ENCODE measurements at places on chromosomes 12 and 14.

GRCh38 chr12:52372216-52373154, 5.2 kb upstream of the KRT85 start:
- peak; percentile 90 for DNase-seq

DNA sequence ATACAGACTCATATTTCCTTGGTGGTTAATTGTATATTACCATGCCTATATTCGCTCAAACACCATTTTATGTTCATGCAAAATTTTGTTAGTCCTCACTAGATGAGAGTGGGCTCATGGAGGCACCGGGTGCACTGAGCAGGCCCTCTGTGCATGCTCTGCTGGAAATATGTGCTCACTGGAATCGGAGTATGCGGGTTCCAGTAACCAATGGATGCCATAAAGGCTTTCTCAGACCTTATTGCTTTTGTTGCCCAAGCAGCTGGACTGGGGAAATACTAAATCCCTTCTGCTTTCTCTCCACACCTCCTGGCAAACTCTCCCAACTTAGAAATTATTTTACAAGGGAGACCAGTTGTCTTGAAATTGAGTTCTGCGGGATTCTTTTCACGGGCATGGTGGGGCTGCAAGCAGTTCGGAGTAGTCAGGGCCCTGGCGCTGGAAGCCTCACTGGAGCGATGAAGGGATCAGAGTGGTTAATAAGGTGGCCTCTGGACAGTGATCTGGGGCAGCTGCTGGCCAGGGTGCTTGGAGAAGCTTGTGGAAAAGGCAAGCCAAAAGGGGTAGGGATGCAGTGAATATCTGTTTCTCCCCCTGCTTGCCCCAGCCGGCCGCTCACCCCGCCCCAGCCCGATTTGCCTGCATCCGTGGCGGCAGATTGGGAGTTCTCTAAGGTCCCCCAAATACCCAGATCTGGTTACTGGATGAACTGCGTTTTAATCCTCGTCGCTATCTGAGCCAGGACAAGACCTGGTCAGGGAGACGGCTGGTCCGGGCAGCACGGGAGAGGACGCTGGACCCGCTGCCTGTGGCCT, 7.4 kb upstream of the HOXC6 start:
- no peak for DNase-seq

DNA sequence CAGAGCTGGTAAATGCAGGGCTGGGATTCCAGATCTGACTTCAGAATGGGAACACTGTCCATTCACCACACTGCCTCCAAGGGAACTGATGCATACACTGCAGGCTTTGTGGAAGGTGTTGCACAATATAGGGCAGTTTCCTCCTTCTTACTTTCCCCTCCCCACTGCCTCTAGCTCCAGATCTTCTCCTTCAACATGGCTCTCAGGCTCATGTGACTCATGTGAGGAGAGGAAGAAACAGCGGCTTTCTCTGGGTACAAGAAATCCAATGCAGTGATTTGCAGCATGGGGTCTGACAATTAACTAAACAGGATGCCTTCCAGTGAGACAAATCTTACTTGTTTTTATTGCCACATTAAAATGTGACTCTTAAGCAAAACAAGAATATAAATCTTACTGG, 447.6 kb upstream of the CCDC196 start:
- peak; percentile 99 for DNase-seq

DNA sequence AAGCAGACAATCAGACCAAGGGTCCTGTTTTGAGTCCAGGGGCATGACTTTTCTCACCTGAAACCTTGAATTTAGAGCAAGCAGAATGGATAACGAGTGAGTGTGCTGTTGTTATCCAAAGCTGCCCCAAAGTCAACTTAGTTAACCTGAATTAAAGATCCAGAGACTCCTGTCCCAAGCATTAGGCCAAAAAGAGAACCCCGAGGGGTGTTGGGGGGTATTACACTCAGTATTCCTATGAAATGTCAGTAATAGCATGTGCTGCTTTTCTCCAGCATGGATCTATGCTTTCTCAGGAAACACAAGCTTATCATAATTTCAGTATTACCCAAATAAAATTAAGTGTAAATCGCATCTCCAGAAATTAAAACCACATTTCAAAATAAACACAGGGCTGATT, 19.0 kb downstream of the EIF4B start:
- DNase-seq: no peak

DNA sequence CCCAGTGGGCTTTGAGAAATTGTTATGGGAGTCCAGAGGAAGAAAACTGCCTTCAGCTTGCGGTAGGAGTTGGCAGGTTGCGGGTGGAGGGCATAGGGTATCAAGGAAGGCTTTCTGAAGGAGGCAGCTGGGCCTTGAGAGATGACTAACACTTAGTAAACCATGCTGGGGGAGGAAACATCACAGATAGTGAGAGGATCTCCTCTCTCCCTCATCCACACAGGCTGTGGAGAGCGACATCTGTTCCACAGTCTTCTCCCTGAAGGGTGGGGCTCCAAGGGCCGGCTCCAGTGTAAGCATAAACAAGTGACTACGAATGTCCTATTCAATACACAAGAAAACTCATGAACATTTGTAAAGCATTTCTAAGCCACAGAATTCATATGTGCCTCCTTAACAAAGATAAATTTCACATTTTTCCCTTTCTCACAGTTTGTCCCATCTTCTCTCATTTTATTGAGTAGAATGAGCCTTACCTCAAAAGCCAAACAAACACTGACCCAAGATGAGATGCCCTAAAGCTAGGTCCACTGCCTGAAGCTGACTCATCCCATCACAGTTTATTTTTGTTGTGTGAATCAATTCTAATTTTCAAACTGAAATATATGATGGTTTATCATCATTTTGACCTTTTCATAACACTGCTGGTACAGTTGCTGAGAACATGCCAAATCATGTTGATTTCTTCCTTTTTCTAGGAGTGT, 227.9 kb downstream of the SLC25A21 start:
- peak; percentile 58 for DNase-seq

DNA sequence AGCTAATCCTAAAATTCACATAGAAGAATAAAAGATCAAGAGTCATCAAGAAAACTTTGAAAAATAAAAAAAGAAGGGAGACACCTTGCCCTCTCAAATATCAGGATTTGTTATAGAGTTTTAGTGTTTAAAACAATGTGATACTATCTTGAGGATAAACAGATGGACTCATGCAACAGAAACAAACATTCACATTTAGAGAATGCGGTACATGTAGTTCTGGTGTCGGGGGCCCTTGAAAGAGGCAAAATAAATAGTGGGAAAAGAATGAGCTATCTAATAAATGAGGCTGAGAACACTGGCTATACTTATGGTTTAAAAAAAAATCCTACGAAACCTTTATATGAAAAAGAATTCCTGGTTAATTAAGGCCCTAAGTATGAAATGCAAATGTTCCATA, 127.7 kb downstream of the LLPH start:
- peak; percentile 75 for DNase-seq

DNA sequence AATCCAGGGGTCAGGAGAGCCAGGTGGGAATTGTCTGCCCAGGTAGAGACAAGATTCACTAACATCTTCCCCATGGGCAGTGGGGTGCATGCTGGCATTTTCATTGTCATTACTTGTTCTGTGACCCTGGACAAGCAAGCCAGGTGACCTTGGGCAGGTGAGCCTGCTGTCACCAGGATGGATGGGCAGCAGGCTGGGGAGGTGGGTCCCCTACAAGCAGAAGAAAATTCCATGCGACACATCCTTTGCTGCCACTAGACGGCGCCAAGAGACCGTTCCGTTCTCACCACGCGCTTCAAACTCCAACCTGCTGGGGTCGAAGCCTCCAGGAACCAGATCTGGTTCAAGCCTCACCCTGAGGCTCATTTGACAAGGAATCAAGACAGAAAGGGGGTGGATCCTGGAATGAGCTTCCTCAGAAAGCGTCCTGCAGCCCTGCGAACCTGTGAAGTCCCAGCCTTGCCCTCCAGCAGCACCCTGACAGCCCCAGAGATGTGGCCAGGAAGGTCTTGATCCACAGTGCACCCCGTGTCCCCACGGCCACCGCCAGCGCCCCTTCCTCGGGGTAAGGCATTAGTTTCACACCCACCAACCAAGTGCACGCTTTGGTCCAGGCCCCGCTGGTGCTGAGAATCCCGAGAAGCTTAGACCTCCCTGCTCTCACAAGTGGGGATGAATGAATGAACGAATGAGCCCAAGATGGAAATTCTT, 3.2 kb upstream of the DYNC1H1 start:
- peak; percentile 70 for DNase-seq
